SJSA1 (cell line): ENCODE measurements at places on chromosomes 12 and 14. TPM values are rescaled to one million over a fixed set of nuclear protein-coding genes. Genes with fewer than 3 reads are reported as not detected.
A peak's percentile ranks its signal among the peaks of the same experiment; 100 is the strongest.

The SMCO3 gene
- total RNA-seq = 0.16 TPM in 1 of 2 replicates, not detected in the other

DNA sequence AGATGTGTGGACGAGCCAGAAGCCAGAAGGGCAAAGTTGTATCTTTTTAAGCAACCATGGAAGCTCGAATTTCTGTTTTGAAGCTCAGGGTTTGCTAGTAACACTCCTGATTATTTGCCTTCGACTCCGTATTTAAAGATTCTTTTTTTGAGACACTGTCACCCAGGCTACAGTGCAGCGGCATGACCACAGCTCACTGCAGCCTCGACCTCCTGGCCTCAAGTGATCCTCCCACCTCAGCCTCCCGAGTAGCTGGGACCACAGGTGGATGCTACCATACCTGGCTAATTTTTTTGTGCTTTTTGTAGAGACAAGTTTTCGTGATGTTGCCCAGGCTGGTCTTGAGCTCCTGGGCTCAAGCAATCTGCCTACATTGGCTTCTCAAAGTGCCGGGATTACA lies 18.7 kb upstream of the OASL start:
- DNase-seq = no peak

The TAS2R10 gene
- total RNA-seq = 0.53 TPM in 1 of 2 replicates, not detected in the other

GRCh38 chr14:59166258-59166657 lies 22.2 kb upstream of the DAAM1 start:
- no peak for DNase-seq

- no peak for DNase-seq
Observed at GRCh38 chr14:33707716-33708115, 243.2 kb downstream of the EGLN3 start.

DNA sequence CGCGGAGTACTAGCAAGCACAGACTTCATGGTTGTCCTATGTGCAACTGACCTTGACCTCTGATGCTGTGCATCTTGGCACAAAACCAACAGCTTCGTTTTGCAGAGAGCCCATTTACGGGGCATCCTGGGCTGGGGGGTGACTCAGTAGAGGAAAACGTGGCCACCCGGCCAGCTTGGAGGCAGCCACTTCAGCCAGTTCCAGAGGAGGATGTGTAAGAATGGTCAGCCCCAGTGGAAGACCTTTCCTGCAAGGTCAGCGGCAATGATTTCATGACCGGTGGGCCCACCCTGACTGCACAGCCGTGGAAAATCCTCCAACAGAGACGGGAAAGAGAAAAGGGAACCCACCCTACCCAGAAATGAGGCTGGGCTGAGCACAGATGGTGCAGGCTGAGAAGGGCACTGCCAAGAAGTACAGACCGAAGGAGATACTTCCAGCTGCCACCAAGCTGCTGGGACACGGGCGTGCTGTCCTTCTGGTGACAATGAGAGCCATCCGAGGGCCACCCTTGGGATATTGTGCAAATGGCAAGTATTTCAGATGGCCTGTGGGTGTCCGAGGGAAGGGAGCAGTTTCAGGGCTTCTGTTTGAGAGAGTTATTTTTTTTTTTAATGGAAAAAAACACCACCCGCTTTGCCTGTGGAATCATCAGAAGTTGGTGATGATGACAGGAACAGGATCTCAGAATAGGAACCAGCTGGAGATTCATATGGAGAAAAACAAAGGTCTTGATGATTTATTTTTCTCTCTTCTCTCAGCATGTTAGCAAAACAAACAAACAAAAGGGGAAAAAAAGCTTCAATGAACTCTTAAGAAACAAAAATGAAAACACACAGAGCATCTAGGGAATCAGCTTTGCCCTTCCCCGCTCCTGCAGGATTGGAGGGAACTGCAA lies 120.2 kb upstream of the RFLNA start:
- DNase-seq = peak; percentile 82

DNA sequence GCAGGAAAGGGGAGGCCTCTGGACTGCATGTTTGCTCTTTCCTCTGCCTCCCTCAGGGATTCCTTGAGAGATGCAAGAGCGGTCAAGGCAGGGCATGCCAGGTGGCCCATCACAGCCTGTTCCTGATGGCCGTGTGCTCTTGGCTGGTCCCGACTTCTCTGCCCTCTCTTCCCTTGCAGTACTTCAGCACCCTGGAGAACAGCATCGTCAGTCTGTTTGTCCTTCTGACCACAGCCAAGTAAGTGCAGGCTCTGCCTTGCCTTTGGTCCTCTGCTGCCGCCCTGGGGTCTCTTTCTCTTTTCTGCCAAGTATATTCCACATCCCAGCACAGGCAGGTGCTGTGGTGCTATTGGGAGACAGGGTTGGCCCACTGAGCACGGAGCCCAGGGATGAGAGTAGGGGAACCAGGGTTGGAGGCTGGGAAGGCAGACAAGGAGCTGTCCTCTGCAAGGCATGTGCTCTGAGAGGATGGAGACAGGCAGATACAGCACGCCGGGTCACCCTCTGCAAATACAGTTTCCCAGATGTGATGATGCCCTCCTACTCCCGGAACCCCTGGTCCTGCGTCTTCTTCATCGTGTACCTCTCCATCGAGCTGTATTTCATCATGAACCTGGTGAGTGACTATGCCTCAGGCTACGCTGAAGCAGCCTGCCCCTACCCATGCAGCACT lies 51.9 kb downstream of the TPCN1 start:
- DNase-seq = no peak

The SENP1 gene
- 36.2 and 49.5 TPM in 2 replicates for total RNA-seq

GRCh38 chr12:104416136-104416535 lies 40.6 kb upstream of the CHST11 start:
- DNase-seq = no peak

The EFS gene
- not detected in 2 replicates for total RNA-seq
